Upper lobe of left lung (tissue), 6 donors: ENCODE measurements at places on chromosomes 1 and 21. TPM values are rescaled to one million over a fixed set of nuclear protein-coding genes. Genes with fewer than 3 reads are reported as not detected.

The CD101 gene
- total RNA-seq: 43.1 TPM

DNA sequence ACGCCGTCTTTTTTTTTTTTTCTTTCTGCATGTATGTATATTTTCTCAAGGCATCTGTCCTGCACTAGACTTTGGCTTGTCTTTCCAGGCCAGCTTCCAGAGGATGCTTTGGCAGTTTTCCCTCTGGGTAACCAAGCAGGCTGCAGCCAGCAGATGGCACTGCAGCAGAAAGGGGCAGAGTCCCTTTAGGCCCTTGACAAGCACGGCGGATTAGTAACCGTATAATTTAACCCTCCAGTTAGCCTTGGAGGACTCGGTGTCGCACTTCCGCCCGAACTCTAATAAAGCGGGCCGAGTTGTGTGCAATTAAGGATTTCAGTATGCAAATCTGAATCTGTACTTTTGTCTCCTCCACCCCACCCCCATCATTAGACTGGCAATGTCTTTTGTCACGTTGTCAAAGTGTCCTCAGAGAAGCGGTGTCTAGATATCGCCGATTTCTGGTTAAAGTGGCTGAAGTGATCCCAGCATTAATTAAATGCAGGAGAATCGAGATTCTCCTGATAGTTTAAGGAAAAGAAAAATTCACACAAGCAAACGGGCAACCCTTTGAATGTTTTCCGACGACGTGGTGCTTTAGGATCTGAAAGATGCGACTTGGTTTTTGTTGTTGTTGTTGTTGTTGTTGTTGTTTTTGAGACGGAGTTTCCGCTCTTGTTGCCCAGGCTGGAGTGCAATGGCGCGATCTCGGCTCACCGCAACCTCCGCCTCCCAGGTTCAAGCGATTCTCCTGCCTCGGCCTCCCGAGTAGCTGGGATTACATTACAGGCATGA is 1.1 kb upstream of the TMEM167B start:
- DNase-seq: peak; percentile 72

- DNase-seq: no peak
Measured at GRCh38 chr1:41925712-41926111, 7.0 kb upstream of the HIVEP3 start.

DNA sequence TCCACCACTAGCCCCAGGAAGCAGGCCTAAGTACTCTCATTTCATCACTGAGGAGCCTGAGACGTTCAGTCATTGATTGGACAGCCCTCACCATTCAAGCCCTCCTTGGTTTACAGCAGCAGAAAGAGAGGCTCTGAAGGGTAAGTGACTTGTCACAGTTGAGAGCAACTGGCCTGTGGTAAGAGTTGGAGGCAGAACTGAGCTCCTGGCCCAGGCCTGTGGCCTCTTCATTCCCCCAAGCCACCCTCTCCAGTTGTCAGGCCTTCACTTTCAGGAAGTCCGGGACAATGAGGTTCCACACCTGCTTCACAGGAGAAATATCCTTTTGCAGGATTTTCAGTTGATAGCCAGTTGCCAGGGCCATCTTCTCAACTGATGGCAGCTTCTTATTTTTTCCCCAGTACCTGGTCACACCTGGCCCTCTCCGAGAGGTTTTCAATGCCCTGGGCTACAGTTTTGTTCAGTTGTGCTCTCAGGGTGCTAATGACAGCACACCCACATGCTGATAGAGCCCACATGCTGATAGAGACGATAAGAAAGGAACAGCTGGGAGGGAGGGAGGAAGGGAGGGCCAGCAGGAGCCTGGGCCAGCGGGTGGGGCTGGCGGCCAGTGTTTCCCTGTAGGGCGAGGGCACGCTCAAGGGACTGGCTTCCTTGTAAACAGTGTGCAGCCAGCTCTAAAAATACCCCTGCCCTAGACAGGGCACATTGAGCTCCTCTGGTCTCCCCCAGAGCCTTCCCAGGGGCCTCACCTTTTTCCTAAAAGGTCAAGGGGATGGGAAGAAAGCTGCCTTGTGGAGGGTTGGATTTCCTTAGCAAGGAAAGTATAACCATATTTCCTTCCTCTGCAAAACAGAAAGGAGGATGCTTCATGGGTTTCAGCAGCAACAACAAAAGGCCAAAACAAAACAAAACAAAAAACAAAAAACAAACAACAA is 112.7 kb upstream of the JUN start:
- DNase-seq: peak; percentile 86

- peak; percentile 28 for DNase-seq
Measured at GRCh38 chr1:24151175-24151533, 8.2 kb upstream of the IL22RA1 start.
